ENCODE measurements at places on chromosomes 2 and 18.
A peak's percentile ranks its signal among the peaks of the same experiment; 100 is the strongest.

- no peak for DNase-seq
Observed at GRCh38 chr18:49135877-49136276, 185.1 kb upstream of the SMAD7 start.

DNA sequence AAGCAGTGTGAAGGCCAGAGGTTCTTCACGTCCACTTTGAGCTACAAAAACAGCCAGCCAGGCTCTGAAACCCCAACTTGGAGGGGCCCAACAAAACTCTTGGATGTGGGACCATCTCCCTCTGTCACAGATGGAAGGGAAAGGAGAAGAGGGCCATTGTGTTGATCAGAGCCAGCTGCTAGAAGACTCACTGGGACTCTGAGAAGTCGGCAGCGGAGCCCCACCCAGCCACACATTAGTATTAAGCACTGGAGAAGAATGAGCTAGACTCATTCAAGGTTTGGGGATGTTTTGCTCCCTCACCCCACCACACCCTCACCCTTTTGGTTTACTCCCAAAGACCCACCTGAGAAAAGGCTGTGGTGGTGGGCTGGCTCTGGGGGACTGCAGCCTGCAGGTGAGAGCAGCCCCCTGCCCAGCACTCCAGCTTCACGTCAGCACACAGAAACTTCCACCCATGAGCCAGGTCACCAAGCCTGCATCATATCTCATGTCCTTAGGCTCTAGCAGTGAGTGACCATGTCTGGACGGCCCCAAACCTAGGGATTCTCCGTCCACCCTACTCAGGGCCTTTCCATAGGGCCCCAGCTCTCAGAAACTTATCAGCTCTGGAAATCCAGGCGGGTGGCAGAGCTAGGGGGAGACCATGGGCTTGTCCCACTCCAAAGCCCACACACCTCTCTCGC lies 12.6 kb downstream of the TEX51 start:
- DNase-seq: no peak

GRCh38 chr2:83650898-83651297 lies 808.2 kb downstream of the SUCLG1 start:
- DNase-seq: no peak

GRCh38 chr2:32851777-32852439 lies 94.8 kb upstream of the LTBP1 start:
- DNase-seq: no peak

DNA sequence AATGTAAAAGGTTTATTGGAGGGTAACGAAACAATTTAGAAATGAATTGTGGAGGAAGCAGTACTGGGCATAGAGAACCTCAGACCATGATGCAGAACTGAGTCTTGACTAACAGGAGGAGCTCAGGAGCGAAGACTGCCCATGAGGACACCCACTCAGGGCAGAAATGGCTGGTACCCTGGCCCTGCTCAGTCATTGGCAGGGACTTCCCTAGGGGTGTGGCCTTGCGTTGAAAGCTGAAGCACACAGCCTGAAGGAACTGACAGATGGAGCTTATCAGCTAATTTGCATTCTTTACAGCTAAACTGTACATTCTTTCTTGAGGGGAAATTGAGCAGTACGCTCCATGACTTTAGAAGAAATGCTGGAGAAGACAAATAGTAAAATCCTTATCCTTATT lies 57.1 kb downstream of the PDK1 start:
- no peak for DNase-seq

- peak; percentile 18 for DNase-seq
Observed at GRCh38 chr2:1656961-1657841, 87.1 kb downstream of the PXDN start.

DNA sequence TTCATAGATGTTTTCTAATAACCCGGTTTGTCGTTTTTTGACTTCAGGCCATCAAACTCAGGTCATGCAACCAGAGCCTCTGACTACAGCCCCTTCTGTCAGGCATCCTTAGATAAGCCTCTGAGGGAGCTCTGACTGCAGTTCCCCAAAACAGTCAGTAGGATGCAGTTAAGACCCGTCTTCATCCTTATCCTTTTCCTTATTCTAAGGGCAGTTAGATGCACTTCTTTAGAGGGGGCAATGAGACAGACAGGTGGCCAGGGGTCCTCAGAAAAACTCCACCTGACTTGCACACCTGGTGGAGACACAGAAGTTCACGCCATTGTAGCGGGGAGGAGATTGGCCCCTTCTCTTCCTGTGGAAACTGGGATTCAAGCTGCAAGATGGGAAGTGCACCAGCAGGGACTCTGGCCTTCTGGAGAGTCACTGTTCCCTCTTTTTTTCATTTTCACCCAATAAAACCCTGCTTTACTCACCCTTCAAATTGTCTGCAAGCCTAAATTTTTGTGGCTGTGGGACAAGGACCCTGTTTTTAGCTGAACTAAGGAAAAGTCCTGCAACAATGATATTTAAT lies 104.8 kb upstream of the TFPI start:
- no peak for DNase-seq

DNA sequence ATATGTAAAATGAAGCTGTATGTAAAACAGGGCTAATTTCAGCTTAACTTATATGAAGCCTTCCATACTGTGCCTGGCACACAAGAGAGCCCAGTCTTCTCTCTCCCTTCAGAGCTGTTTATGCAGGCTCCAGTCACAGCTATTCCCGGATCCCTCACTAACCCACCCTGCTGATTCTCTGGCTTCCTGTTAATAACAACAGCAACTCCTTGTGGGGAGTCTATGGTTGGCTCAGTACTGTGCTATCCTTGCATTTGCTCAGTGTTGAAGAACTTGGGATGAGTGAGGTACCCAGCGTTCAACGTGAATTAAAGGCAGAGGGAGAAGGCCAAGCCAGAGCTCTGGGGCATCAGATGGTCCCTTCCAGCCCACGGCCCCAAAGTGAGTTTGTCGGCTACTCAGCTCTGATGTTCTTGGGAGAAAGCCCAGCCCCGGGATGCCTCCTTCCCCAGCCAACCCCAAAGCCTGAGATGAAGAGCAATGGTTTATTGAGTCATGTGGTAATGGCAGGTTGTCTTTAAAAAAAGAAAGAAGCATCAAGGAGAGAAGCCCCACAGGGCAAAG lies 43.2 kb downstream of the PSD4 start:
- DNase-seq: no peak

- DNase-seq: peak; percentile 43
Observed at GRCh38 chr2:111118981-111119821, 1.5 kb upstream of the BCL2L11 start.

- DNase-seq: no peak
Observed at GRCh38 chr2:73859721-73860586, 31.2 kb downstream of the STAMBP start.

- DNase-seq: no peak
Observed at GRCh38 chr2:47888581-47889280, 17.6 kb downstream of the FBXO11 start.

DNA sequence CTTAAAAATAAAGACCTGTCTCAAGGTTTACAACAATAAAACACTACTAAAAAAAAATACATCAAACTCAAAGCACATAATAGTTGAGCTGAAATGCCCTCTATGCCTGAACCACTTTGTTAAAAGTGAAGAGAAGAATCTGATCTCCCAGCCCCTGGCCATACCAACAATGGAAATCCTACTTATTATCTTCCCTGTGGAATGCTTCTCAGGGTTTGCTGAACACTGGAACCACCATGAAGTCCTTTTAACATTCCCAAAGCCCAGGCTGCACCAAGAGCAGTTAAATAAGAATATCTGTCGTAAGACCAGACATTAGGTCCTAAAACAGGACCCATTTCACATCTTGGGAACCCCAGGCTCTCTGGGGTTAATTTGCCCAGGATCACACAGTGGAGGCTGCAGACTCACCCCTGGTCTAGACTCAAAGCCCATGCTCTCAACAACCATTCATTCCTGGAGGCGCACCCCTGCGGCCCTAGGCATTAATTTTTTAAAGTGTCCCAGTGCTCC lies 285.8 kb downstream of the STK39 start:
- DNase-seq: no peak

DNA sequence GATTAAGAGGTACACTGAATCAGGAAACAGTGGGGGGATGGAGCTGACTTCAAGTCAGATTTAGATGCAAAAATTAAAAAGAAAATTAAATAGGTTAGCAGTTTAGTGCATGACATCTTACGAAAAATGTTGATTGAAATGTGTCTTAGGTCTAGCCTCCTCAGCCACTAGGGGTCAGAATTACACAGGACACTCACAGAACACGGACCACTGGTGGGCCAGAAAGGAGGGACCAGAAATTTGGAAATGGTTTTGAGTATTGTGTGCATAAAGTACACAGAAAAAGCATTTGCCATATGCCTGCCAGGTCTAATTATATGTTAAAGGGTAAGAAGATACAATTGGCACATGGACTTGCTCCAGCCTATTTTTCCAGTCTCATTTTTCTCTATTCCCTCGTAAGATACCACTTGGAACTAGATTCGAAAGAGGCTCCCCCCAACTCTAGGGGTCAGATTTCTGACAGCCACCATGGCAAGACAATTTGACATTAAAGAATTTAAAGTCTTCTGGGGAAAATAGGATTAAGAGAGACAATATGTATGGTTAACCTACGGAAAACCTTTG lies 550.2 kb upstream of the SETBP1 start:
- peak; percentile 54 for DNase-seq

GRCh38 chr2:47088371-47089082 lies 66.6 kb downstream of the STPG4 start:
- peak; percentile 57 for DNase-seq

DNA sequence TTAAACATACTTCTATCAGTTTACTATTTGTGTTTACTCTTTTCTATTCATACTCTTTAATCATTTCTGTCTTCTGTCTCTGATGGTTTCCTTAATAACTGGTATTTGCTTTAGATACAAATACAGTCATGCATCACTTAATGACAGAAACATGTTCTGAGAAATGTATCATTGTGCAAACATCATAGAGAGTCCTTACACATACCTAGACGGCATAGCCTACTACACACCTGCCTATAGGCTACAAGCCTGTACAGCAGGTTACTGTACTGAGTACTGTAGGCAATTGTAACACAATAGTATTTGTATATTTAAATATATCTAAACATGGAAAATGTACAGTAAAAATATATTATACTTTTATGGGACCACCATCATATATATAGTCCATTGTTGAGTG lies 36.3 kb downstream of the VSNL1 start:
- no peak for DNase-seq

- DNase-seq: peak; percentile 14
Observed at GRCh38 chr2:28348149-28348567, 44.5 kb upstream of the FOSL2 start.

DNA sequence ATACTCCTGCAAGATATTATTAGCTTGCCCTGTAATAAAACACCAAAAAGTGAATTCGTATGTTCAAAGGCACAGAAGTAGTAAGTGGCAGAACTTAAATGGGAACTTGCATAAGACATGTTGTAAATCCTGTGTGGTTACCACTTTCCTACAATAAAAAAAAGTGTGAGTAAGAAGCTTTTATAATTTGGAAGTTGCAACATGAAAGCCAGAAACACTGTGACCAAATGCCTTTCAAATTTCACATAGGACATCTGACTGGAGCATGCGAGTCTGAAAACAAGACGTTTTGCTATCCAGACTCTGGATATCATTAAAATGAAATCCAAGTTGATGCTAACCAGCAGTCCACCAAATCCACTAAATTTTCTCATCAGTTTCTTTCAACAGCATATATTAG lies 886.2 kb upstream of the NRXN1 start:
- no peak for DNase-seq

- DNase-seq: no peak
Observed at GRCh38 chr2:110815938-110816337, 83.6 kb downstream of the ACOXL start.

GRCh38 chr2:168119515-168120141 lies 127.8 kb downstream of the STK39 start:
- DNase-seq: no peak

DNA sequence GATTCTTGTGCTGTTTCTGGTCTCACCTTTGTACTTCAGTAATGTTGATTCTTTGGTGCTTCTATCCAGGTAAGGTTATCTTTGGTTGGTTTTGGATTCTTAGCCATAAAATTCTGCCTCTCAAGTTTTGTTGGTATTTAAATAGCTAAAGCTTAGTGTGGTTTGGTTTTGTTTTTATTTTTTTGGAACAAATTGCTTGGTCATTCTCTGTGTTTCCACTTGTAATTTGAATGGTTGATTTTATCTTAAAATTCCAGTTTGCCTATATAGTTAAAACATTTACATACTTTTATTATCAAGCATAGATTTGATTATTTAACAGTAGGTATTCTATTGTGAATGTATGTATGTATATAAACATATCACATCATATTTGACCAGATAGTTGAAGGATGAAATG lies 6.6 kb downstream of the NCOA1 start:
- no peak for DNase-seq
